Activated CD4-positive, alpha-beta T cell treated with anti-CD3 and anti-CD28 coated beads, Interleukin-10, Interleukin-2, amounts not matched to agents 100 ng/mL and 50 ng/mL, durations not matched to agents 16 hours and 8 hours (primary cell): ENCODE measurements at places on chromosomes 4 and X.

DNA sequence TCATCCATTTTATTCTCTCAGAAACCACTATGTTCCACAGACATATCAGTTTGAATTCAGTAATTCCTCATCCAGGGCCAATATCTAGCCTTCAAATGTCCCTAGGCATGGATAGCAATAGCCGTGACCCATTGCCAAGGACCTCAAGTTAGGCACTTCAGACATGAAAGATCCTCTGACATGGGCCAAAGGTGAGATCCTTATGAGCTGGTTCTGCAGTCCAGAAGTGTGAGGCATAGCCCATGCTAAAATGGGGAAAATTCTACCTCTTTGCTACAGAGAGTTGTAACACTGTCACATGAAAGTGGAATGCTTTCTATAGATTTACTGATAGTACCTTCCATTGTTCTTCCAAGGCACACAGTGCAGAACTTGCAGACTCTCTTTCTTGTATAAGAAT is 349.7 kb upstream of the GALNT7 start:
- DNase-seq, result no peak

GRCh38 chr4:122668241-122668640 is 47.4 kb upstream of the IL21 start:
- no peak for DNase-seq

DNA sequence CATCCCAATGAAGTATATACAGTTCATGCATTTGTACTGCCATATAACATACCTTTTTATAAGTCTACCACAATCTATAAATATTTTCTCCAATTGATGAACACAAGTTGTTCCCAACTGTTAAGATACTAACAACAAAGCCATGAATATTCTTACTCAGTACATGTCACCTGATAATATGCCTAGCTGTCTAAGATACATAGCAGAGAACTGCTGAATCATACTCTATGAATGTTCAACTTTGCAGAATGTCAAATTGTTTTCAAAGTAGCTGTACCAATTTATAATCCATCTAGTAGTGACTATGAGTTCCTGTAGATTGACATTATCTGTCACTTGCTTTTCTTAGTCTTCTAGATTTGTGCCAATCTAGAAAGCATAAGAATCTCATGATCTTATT is 84.9 kb downstream of the RAB28 start:
- no peak for DNase-seq

- DNase-seq, result peak; percentile 4
Observed at GRCh38 chrX:12580548-12580947, 210.7 kb upstream of the PRPS2 start.

DNA sequence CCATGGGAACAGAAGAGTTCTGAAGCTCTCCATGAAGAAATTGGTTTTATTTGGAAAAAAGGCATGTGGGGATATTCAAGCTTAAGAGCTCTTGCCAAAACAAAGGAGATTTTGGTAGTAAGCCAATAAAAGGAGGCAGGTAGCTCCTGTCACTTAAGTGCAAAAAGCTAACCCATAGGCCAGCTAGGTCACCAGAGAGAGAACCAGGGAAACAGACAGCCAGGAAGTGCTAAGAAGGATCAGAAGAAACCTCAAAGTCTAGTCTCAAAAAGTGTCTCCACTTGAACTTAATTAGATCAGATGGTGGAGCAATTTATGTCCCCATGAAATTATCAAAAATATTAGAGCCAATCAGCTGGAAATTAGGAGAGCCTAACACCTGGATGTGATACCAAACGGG is 49.2 kb downstream of the CD40LG start:
- no peak for DNase-seq

GRCh38 chrX:95505721-95506120 is 1178.9 kb upstream of the DIAPH2 start:
- DNase-seq, result no peak

- DNase-seq, result peak; percentile 77
Observed at GRCh38 chr4:74932832-74933561, at the start of gene PARM1. Gene PARM1, plus strand, starts transcription at chr4:74933116. Its CDS starts 212 bp downstream, at chr4:74933328.

- DNase-seq, result no peak
Observed at GRCh38 chrX:123504047-123504446, 228.8 kb downstream of the THOC2 start.

DNA sequence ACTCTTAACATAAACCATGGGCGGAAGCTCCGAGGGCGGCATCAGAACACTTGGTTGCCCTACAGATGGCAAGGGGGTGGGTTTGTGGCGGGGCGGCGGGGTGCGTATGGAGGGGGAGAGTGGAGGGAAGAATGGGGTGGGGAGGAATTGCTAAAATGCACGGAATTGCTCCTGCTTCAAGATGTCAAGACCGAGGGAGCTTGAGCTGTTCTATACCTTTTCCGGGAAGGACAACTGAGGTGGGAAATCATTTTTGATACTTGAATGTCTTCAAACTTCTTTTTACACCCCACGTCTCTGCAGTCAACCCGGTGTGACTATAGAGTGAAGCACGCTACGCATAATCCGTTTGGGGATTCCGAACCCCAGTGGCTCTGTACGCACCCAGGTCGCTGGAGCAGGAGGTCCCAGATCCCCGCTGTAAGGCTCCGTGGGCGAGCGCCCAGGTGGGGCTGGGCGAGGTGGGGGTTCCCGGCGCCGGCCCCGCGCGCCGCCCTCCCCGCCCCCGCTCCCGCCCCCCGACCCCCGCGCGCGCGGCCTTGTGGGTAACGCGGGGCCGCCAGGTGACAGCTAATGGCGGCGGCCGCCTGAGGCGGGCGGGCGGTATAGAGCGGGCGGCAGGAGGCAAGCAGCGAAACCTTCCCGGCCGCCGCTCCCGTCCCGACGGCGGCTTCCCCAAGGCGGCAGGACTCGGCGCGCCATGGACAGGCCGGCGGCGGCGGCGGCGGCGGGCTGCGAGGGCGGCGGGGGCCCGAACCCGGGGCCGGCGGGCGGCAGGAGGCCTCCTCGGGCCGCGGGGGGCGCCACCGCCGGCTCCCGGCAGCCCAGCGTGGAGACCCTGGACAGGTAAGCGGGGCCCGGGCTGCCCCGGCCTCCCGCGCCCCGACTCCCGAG is at the start of gene MTMR1:
MTMR1 (plus strand) TSS at position 566 of the 894 bp plus-strand sequence; CDS start at position 701, 135 bp downstream.
- DNase-seq, result peak; percentile 59

GRCh38 chr4:188714501-188714900 is 575.3 kb downstream of the TRIML1 start:
- DNase-seq, result no peak

DNA sequence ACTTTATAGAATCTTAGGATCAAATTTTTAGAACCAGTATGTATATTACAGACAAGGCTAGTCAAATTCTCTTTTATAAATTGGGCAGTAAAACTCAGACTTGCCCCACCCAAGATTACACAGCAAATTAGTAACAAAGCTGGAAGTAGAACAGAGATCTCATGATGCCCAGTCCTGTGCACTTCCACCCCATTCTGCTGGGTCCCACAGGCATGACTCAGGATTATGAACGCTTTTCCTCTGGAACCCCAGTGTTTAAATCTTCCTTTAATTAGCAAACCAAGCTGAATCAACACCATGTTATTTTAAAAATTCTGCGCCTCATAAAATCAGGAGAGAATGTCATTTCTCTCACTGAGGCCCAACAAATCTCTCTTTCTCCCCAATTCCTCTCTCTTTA is 1.5 kb upstream of the IL13RA2 start:
- DNase-seq, result no peak

DNA sequence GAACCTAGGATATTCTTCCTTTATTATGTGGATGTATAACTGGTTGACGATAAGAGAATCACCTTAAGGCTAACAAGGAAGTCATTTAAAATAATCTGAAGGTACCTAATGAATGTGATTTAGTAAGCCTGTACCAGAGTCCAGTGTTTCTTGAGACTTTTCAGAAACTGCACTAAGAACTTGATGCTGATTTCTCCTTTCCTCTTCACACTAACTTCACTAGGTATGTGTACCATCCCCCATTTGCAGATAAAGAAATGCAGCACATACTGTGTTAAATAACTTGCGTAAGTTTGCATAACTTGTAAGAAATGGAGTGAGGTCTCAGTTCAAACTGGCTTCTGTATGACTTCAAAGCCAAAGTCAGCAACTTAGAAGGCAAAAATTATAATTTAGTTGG is 63.3 kb downstream of the ELOVL6 start:
- DNase-seq, result no peak

- DNase-seq, result no peak
Observed at GRCh38 chr4:111064342-111064993, 441.6 kb upstream of the PITX2 start.

- no peak for DNase-seq
Observed at GRCh38 chrX:93591398-93591797, 82.0 kb downstream of the NAP1L3 start.
